ENCODE measurements at places on chromosomes 12 and 14.

- DNase-seq, result no peak
These were observed 12.3 kb downstream of the SH2B3 start for GRCh38 chr12:111417784-111418593.

DNA sequence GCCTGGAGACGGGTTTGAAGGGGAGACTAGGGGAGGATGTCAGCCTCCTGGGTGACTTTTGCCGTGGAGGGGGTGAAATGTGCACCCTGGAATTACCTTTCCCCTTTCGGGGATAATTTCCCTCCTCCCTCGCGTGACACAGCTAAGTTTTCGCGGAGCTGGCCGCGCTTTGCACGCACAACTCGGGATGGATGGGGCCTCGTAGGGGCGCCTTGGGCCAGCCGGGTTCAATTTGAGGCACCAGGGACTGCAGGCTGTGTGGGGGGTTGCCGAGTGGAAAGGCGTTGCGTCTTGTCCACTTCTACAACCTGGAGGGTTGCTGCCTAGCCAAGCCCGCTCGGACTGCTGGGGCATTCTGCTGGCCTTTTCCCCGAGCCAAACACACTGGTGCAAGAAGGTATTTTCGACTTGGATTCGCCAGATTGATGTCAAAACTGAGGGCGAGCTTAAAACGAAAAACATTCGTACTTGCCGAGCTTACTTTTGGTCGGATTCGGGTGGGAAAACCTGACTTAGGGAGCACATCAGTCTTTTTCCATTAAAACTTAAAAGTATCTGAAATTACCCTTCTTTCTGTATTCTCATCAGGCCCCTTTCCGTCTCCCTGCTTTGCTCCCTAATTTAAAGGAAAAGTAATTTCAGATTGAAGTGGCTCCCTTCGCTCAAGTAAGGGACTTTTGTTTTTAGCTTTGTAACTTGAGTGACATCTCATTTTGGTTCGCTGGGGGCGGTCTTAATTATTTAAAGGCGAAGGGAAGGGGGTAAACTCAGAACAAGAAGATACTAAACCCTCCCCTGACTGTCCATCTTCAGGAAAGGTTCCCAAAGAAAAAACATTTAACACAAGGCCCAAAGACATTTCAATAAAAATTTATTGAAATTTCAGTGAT lies 14.3 kb downstream of the TBX3 start:
- no peak for DNase-seq

DNA sequence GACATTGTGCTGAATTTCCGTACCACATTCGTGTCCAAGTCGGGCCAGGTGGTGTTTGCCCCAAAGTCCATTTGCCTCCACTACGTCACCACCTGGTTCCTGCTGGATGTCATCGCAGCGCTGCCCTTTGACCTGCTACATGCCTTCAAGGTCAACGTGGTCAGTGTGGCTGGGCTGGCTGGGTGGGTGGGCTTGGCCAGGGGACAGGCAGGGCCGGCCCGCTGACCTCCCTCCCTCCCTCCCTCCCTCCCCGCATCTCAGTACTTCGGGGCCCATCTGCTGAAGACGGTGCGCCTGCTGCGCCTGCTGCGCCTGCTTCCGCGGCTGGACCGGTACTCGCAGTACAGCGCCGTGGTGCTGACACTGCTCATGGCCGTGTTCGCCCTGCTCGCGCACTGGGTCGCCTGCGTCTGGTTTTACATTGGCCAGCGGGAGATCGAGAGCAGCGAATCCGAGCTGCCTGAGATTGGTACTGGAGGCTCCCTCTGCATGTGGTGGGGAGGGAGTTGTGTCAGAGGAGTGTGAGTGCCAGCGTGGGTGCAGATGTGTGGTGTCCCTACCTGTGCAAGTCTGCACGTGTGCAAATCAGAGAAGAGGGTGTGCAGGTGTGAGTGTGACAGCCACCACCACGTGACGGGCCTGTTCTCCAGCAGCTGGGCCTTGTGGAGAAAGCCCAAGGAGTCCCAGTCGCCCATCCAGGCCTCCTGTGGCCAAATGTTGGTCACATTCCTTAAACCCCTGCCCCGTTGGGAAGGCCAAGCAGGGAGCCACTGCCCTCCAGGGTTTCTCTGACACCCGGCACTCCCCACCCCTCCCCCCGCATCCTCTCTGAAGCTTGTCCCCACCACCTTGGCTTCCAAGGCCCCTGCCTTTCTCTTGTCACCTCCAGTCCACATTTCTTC lies 5.3 kb downstream of the KCNH3 start:
- DNase-seq, result no peak

GRCh38 chr14:42198010-42198409 lies 591.3 kb downstream of the LRFN5 start:
- no peak for DNase-seq

GRCh38 chr12:130880411-130880885 lies 8.6 kb downstream of the RAN start:
- no peak for DNase-seq

DNA sequence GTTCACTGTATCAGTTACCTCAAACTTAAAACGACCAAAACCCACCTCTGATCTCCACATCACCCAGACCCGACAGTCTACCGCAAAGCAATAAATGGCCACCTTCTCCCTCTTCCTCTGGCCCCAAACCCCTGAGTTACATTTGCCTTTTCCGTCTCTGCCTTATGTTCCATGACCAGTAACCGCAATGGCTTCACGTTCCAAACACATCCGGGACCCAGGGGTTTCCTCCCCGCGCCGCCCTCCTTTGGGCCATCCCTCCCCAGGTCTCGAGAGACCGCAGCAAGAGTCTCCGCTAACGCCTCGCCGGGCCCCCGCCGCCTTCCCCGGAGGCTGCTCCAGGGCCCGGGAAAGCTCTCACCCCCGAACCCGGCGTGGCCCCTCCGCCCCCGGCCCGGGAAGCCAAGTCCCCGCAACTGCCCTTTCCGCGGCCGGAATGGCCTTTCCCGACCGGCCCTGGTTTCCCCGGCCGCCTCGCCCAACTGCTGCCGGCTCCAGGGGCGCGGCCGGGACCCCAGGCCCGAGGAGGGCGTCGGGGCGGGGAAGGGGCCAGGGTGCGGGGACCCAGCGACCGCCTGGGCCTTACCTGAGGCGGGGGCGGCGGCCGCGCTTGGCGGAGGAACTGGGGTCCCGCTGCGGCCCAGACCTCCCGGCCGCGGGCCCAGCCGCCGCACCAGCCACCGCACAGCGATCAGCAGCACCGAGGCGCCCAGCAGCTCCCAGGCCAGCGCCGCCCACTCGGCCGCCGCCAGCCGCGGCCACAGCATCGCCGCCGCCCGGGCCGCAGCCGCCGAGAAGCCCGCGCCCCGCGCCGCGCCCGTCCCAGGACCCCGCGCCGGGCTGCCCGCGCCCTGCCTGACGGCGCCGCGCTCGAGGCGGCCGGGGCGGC lies at the start of gene ANKLE2:
TSS of gene ANKLE2 (minus strand) at position 801 of the 889 bp plus-strand sequence. CDS start at position 767, 34 bp downstream.
- no peak for DNase-seq

GRCh38 chr12:19031032-19031431 lies 98.5 kb upstream of the PLEKHA5 start:
- peak; percentile 70 for DNase-seq

GRCh38 chr12:79108962-79109361 lies 244.4 kb downstream of the SYT1 start:
- DNase-seq, result no peak

DNA sequence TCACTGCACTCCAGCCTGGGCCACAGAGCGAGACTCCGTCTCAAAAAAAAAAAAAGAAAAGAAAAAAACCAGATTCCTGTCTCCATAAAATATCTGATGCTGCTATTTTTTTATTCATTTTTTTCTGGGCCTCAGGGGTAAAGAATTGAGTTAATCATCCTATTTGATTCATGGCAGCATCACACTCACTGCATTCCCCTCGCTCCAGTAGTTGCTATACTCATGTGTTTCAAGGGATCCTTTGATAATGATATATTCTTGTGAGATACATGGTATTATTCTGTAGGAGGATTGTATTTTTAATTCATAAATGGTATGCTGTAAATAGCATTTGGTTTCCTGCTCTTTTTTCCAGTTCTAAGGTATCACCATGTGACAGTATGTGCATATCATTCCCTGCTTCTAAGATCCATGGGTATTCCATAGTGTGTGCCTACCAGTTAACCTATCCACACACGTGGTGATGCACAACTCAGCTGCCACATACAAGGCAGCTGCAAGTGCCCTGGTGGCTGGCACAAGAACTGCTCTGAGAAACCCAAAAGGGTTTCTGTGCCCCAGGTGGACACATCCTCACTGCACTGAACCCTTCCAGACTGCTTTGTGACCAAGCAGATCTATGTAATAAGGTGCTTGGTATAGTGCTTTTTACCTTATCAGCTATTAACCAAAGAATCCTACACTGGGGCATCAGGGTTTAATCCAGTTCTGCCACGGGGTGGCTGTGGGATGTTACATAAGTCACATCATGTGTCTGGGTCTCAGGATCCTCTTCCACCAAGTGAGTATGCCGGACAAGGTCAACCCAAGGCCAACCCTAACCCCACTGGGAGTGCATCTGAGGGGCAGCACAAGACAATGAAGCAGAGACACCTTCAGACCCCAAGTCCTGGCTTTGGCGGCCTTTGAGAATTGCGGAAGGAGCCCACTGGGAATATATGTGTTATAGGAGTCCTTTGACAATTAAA lies 74.6 kb downstream of the ZFP36L1 start:
- no peak for DNase-seq

GRCh38 chr14:35384455-35385041 lies 20.0 kb downstream of the NFKBIA start:
- DNase-seq, result no peak

DNA sequence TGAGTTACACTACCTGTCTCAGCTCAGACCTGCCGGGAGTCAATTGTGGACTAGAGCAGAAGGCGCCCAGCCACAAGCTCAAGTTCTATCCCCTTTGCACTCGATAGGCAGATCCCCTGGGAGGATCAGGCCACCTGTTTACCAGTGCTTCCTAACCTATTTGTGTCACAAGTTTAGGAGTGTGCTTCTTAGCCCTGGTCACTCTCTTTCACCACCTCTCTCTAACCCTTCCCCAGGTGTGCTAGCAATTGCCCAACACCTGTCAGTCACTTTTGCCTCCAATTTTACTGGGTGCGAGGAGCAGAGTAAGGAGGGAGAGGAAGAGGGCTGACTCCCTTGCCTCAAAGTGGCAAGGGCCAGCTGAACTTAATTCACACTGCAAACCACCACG lies 745 bp upstream of the NAA30 start:
- peak; percentile 40 for DNase-seq

DNA sequence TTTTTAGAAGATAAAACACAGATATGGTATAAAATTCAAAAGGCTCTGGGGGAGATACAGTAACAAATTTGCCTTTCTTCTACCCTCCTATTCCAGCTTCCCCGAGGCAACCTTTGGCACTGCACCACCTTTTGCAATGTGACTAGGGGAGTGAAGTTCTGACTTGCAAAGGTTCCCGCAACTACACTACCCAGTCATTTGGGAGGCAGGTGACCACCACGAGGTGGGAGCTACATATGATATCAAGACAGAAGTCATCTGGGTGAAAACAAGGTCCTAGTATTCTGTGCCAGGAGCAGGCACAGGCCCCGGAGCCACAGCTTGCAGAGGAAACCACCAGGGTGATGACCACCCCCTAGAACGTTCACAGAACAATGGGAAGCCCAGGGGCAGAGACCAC lies 141.5 kb downstream of the TTC7B start:
- no peak for DNase-seq
